ENCODE measurements at places on chromosomes 12 and 14.

GRCh38 chr12:113473942-113474341 is 2.3 kb upstream of the LHX5 start:
- DNase-seq, result no peak

DNA sequence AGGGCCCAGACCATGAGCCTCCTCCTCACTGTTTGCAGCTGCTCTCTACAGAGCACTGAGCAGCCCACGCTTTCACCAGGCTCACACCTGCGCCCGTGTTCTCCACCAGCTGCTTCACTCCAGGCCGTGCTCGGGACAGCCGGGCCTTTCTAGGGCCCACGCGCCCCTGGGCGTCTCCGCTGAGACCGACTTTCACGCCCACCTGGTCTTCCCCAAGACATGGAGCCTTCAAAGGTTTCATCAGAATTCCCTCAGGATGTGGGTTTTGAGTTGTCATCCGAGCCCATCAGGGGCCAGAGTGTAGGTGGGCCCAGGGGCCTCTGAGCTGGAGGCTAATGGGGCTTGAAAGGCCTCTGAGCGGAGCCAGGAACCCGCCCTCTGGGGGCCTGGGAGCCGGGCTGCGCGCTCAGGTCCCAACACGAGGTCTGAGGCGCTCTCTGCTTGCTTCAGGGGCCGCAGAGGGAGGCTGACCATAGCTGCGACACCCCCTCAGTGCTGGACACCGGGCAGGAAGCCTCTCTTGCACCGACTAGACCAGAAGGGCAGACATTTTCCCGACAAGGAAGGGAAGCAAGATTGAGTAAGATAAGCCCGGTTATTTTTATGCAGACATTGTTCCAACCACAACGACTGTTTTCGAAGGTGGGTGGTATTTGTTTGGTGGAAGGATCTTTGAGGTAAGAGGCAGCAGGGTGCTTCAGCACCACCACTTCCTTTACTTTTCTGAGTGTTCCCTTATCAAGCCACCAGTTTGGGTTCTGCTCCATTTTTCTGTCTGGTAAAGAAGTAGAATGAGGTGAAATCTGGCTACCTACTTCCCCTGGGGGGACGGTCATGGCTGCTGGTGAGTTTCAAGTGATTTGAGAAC is 125.0 kb upstream of the FUT8 start:
- peak; percentile 45 for DNase-seq

- DNase-seq, result no peak
Observed at GRCh38 chr12:57840726-57841125, 5.8 kb downstream of the CTDSP2 start.

GRCh38 chr12:53645165-53645564 is 19.0 kb upstream of the ATF7 start:
- no peak for DNase-seq

DNA sequence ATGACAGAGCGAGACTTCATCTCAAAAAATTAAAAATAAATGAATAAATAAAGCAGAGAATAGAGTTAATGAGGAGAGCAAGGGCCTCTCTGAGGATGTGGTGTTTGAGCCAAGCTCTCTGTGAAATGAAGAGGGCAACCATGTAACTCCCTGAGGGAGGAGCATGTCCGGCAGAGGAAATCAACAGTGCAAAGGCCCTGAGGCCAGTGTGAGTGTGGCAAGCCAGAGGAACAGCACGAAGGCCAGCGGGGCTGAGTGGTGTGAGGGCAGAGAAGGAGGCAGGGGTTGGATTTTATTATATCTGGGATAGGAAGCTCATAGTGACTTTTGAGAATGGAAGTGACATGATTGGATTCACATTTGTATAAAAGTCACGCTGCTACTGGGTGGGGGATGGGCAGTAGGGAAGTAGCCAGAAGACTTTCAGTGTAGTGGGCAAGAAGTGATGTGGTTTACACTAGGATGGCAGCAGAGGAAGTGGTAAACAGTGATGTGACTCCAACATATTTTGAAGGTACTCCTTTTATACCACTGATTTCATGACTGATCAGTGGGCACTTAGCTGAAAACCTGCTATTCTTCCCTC is 10.3 kb upstream of the LRP1-AS start:
- no peak for DNase-seq

GRCh38 chr14:69997849-69998248 is 118.6 kb downstream of the SMOC1 start:
- DNase-seq, result no peak

GRCh38 chr14:91835920-91836843 is 31.2 kb downstream of the TC2N start:
- peak; percentile 80 for DNase-seq

Measured in stimulated activated CD4-positive, alpha-beta T cell treated with anti-CD3 and anti-CD28 coated beads, TNF-alpha, amount 100 ng/mL, for 24 hours (primary cell).